ENCODE measurements at places on chromosomes 6 and 20.

DNA sequence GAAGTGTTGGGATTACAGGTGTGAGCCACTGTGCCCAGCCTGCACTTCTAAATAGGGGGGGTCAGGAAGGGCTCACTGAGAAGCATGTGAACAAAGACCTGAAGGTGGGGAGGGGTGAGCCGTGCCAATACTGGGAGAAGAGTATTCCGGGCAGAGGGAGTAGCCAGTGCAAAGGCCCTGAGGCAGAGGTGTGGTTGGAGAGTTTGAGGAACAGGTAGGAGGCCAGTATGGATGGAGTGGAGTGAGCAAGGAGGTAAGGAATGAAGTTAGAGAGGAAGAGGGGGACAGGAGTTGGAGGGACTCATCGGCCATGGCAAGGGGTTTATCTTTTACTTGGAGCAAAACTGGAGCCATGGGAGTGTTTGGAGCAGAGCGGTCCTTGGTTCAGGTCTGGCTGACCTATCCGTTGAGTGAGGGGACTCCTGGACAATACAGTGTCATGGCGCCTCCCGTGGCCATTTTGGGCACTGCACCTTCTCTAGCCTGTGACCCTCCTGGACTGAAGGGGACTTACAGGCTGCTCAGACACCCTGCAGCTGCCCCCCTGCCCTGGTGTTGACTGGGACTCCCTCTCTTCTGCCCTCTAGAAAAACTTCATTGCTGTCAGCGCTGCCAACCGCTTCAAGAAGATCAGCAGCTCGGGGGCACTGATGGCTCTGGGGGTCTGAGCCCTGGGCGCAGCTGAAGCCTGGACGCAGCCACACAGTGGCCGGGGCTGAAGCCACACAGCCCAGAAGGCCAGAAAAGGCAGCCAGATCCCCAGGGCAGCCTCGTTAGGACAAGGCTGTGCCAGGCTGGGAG, 12.1 kb downstream of the FOXS1 start:
- no peak for DNase-seq

DNA sequence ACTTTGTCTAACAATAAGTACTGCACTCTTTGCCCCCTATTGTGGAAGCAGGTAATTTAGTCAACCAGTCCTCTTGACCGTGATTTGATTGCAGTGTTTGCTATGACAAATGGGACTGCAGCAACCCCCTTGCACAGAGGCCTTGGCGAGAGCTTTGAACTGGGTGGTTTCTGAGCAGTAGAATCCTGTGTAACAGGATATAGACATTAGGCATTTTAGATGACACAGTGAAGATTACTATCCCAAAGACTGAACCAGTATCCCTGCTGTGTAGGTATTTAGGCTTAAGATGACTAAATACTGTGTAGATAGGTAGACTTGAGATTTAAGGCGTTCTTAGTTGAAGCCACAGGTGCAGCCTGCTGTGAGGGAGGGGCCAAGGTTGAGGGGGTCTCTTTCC, 9.9 kb downstream of the DNMT3B start:
- no peak for DNase-seq

DNA sequence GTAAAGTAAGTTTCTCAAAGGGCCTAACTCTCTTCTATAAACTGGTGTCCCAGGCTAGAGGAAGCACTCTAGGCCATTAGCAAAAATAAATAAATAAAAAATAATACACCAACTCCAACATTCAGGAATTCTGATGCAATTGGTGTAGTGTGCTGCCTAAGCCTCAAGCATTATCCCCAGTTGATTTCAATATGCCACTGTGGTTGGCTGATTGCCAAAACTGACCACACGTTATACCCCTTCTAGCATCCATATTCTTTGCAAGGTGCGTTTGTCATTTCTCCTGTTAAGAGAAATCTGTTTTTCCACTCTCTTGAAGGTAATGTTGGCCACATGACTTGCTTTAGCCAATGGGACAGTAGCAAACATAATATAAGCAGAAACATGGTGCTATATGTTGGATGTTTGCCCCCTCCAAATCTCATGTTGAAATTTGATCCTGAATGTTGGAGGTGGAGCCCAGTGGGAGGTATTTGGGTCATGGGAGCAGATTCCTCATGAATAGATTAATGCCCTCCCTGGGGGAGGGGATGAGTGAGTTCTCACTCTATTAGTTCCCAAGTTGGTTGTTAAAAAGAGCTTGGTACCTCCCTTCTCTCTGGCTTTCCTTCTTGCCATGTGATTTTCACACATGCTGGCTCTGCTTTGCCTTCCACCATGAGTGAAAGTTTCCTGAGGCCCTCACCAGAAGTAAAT, 71.9 kb upstream of the PLCB4 start:
- DNase-seq = no peak

DNA sequence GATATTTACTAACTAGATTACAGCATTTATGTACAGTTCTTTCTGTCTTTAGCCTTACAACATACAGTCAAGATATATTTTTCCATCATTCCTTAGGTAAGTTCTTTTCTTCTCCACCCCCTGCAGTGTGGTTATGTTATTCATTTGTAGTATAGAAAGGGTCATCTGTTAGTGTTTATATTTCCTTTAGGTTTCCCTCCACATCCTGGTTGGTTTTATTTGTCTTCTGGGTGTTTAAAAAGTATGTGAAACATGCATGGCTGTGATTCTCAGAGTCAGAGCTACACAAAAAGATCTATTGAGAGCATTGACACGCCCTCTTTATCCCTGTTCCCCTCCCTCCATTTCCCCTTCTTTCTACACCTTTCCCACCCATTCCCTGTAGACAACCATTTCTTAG, 20.1 kb downstream of the DHX35 start:
- DNase-seq = no peak

- DNase-seq = no peak
These were observed 7.4 kb downstream of the ADAM33 start for GRCh38 chr20:3674447-3674846.

DNA sequence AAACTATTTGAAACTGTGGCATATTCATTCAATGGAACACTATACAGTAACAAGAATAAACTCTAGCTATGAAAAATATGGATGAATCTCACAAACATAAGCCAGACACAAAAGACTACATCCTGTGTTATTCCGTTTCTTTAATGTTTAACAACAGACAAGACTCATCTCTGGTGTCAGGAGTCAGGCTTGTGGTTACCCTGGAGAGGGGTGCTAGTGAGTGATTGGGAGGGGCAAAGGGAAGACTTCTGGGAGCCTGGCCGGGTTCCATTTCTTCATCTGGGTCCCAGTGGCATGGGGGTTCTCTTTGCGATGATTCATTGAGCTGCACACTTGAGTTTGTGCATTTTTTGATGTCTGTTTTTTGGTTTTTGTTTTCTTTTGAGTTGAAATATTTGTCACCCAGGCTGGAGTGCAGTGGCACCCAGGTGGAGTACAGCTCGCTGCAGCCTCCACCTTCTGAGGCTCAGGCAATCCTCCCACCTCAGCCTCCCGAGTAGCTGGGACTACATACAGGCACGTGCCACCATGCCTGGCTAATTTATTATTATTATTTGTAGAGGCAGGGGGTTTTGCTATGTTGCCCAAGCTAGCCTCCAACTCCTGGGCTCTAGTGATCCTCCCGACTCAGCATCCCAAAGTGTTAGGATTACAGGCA, 21.2 kb upstream of the TTPAL start:
- DNase-seq = no peak

DNA sequence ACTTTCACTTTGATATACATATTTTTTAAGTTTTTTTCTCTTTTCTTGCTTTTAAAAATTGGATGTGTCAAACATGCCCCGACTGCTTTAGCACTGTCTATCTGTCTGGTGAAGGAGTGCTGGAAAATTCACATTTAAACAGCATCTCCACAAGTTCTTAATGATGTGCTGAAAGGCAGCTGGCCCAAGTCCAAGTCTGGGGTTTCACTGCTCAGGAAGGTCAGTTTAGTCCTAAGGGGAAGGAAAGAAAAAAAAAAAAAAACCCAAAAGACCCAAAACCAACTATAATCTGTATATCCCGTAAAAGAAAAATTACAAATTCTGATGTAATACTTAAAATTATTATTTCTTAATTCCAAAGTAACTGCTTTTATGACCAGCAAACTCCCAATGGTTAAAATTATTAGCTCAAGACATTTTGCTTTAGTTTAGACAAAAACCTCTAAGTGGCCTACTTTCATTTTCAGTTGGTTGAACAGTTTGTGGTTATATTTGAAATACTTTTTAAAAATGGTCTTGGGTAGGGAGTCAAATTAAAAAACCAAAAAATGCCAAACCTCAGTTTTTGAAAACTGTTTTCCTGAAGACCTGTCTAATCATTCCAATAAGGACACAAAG, 79.5 kb upstream of the PREP start:
- DNase-seq = no peak

- no peak for DNase-seq
These were observed 185.0 kb downstream of the SYNDIG1 start for GRCh38 chr20:24654425-24654824.

- no peak for DNase-seq
These were observed 9.0 kb downstream of the ZSWIM3 start for GRCh38 chr20:45866454-45866853.

GRCh38 chr6:7062451-7063162, 45.2 kb upstream of the RREB1 start:
- DNase-seq = no peak
